T-helper 17 cell (primary cell): ENCODE measurements at places on chromosomes 13 and 19. TPM values are rescaled to one million over a fixed set of nuclear protein-coding genes. Genes with fewer than 3 reads are reported as not detected.

GRCh38 chr13:39397896-39398265 lies 205.1 kb downstream of the LHFPL6 start:
- DNase-seq = no peak

- no peak for DNase-seq
Measured at GRCh38 chr19:24078680-24079079, 8.3 kb upstream of the ZNF254 start.

Gene CGB8
- total RNA-seq = not detected

Gene RGCC
- 283 TPM for total RNA-seq

Gene ZNF431
- total RNA-seq = 21.0 TPM

GRCh38 chr13:57056601-57057180 lies 84.0 kb upstream of the PRR20A start:
- no peak for DNase-seq

DNA sequence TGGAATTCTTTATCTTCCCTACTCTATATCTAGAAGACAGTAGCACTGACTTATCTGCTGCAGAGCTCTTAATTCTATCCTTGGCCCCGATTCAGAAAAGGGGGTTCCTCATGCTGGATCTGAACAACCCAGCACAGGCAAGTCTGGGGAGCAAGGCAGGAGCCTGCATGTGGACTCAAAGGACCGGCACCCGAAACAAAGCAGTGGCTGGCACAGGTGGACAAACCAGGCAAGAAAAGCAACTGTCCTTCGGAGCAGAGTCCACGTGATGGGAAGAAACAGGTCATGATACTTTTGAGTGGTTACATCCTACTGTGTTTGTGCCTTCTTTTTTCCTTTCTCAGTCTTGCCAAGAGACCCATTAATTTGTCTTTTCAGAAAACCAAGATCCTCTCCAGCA lies 38.3 kb downstream of the GPR42 start:
- DNase-seq = no peak

Gene GAPDHS
- total RNA-seq = not detected

DNA sequence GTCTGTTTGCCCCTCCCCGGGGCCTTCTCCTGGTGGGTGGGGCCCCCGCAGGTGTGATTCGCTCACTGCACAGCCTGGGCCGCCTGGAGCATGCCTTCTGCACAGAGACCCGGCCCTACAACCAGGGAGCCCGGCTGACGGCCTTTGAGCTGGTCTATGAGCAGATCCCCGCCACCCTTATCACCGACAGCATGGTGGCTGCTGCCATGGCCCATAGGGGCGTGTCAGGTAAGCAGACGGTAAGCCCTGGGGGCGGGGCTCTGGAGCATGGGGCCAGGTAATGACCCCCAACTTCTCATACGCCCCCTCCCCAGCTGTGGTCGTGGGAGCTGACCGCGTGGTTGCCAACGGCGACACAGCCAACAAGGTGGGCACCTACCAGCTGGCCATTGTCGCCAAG lies 4.2 kb downstream of the MRI1 start:
- no peak for DNase-seq

GRCh38 chr13:113404723-113405471 lies 41.0 kb upstream of the GRTP1 start:
- no peak for DNase-seq

Gene IZUMO2
- total RNA-seq = not detected
